ENCODE measurements at places on chromosomes 16 and 17. TPM values are rescaled to one million over a fixed set of nuclear protein-coding genes. Genes with fewer than 3 reads are reported as not detected.

- DNase-seq, result no peak
These were observed 1.2 kb downstream of the PRR35 start for GRCh38 chr16:561413-561794.

DNA sequence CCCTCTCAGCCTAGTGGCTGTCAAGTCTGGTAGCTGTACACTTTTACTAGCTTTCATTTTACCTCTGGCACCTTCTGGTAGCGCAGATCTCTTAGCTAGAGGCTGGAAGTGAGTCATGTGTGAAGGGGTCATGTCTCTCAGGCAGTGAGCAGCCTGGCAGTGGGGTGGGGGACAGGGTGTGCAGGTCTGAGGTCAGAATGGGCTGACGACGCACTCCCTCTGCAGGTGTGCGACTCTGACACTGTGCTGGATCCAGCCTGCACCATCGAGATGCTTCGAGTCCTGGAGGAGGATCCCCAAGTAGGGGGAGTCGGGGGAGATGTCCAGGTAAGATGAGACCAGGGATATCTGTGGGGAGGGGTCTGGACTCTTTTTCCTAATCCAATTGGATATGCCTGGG is 7.8 kb downstream of the HAS3 start:
- no peak for DNase-seq

DNA sequence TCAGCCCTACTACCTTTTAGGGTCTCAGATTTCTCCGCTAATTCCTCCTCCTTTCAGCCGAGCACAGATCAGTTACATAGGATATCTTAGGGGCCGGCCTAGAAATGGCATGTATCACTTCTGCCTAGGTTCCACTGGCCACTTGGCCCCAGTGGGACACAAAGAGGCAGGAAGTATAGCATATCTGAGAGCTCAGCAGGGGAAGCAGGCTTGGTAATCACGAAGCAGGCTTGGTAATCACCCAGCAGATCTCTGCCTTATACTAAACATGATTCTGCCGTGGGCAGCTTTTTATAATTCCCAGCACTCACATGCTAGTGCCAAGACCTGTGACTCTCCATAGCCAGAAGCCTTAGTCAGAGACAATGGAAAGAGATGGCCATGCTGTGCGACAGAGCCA is 59.6 kb upstream of the CACNG5 start:
- no peak for DNase-seq

GRCh38 chr16:50460538-50461399 is 87.4 kb upstream of the NKD1 start:
- no peak for DNase-seq

GRCh38 chr17:77548967-77549366 is 408.2 kb downstream of the SEC14L1 start:
- no peak for DNase-seq

- DNase-seq, result peak; percentile 84
These were observed 1.6 kb downstream of the IFT140 start for GRCh38 chr16:1610071-1610898.

DNA sequence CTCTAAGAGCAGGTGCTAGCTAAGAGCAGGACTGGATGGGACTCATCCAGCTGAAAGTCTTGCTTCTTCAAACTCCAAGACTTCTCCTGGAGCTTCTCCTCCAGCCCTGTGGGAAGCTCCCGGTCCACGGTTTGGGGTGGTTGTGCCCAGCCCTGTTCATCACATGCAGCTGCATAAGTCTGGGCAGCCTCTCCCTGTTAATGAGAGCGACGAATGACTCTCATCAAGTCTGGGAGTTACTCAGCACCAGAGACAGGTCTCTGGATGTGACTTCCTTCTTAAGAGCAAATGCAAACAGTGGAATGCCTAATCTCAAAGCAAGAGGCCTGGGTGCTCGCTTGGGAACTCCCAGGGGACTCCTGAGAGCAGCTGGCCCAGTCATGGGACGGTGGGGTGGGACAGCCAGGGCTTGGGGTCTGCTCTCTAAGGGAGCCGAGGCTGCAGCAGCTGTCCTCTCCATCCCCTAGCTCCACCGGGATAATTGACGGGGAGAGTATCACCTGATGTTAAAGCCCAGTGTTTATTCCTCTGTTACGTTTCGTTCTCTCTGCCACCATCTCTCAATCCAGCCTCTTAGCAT is 35.3 kb upstream of the CRHR1 start:
- no peak for DNase-seq

- no peak for DNase-seq
These were observed 330.0 kb upstream of the SOX9 start for GRCh38 chr17:71790791-71791190.

- DNase-seq, result peak; percentile 4
These were observed 759.1 kb upstream of the RBFOX1 start for GRCh38 chr16:6573577-6573976.

- no peak for DNase-seq
These were observed 63.9 kb upstream of the ARL4D start for GRCh38 chr17:43334738-43335402.

GRCh38 chr17:61837175-61838051 is 25.9 kb downstream of the BRIP1 start:
- peak; percentile 46 for DNase-seq

DNA sequence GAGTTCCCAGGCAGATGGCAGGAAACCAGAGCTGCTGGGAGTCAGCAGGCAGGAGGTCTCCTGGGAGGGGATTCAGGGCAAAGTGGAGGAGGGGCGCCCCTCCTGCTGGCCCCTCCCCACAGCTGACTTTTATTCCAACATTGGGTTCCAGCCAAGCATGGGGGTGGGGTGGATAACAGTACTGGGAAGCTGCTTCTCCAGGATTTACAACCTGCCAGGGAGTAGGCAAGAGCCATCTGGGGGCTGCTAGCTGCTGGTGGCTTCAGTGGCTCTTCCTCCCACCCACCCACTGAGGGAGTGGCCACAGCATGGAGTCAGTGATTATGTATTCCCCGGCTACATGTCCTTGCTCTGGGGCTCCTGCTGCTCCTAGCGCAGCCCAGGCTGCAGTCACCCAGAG is 36.8 kb downstream of the TMEM132E start:
- no peak for DNase-seq

- peak; percentile 80 for DNase-seq
These were observed 2.1 kb downstream of the ACE start for GRCh38 chr17:63478814-63479494.

DNA sequence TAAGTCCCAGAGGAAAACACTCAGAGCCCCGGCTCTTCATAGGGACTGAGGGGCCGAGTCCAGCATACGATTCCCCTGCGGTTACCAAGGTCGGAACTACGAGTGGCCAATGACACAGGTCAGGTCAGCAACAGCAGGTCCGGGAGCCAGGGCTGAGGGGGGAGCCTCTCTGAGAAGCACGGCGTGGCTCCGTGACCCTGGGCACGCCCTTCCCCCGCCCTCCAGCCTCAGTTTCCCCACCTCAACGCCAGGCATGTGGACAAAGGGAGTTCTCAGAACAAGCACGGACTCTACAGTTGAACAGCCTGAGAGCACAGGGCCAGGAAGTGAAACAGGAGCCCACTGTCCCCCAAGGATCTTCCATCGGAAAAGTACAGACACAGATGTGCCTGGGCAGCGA is 25.6 kb downstream of the TPSD1 start:
- DNase-seq, result no peak

- DNase-seq, result no peak
These were observed 344.5 kb upstream of the EEF2KMT start for GRCh38 chr16:5442054-5442453.

GRCh38 chr16:74574146-74574545 is 32.8 kb downstream of the GLG1 start:
- no peak for DNase-seq

DNA sequence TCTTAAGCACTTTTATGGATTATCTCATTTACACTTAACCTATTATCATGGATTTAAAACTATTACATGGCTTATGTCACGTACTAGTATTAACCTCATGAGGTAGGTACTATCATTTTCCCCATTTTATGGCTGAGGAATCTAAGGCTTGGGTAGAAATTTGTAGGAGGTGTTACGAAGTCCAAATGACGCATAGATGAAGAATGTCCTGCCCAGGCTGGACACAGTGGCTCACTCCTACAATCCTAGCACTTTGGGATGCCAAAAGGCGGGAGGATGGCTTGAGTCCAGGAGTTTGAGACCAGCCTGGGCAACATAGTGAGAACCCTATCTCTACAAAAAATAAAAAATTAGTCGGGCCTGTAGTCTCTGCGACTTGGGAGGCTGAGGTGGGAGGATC is 4.8 kb upstream of the C1QL1 start:
- no peak for DNase-seq

DNA sequence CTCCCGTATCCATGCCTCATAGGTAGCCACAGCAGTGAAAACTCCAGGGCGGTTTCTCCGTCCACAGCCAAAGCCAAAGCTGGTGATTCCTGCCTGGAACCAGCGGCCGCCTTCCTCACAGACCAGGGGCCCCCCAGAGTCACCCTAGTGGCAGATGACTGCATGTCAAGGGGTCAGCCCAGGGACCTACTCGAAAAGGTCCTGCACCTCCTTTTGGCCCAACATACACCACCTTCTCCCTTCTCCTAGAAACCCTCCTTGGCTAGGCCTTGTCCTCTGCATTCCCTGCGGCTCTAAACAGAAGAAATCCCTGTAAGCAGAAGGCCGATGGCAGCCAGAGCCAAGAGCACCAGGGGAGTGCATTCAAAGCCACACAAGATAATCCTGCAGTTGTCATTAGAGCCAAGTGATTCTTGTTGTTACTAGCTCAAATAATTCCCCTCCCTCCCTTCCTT is 6.1 kb downstream of the PRSS36 start:
- DNase-seq, result no peak

- DNase-seq, result no peak
These were observed 78.2 kb upstream of the NLRP1 start for GRCh38 chr17:5662409-5663085.

DNA sequence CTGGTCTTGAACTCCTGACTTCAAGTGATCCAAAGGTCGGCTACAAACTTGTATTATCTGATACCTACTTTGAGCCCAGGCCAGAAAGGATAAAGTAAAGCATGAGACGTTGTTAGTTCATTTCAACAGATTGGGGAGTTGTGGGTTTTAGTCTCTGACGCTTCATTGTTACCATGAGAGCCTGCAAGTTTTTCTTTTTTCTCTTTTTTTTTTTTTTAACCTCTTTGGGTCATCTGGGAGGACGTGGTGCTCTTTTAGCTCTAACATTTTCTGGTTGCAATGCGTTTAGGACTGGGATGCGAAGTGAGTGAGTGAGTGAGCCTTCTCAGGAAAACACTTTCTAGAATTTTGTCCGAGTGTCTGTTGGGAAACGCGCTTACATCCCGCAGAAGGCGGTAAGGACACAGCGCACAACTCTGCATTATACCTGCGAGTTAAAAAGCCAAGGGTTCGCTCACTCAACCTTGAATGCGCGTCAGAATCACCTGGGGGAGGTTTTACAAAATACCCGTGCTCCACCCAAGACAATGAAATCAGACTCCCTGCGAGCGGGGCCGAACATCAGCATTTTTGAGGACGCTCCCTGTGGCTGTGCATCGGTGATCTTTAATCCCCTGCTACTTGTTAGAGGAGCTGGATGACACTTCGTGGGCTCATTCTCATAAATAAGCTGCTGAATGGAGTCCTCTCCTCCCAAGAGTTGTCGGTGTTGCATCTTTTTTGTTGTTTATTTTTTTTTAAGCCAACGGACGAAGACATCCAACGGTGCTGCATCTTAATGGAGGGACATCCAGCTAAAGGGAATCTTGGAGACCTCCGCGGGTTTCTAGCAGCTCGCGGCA is 629 bp upstream of the RNF135 start:
- DNase-seq, result no peak

The IL17C gene
- not detected for total RNA-seq

The EVPL gene
- 3.0 TPM for total RNA-seq

The COPZ2 gene
- 73.9 TPM for total RNA-seq

The PRDM7 gene
- total RNA-seq, result not detected

The CYGB gene
- total RNA-seq, result 46.9 TPM

The CTF1 gene
- total RNA-seq, result 3.6 TPM

The PRR11 gene
- 0.66 TPM for total RNA-seq

The KRT36 gene
- 0.42 TPM for total RNA-seq

The SNX20 gene
- 1.7 TPM for total RNA-seq
